ENCODE measurements at places on chromosomes 3 and 15.
A peak's percentile ranks its signal among the peaks of the same experiment; 100 is the strongest.

- H3K27me3 ChIP-seq = no peaks in the 10 kb centered on the region
- H3K4me3 ChIP-seq = no peak overlapping the region
- H3K27ac ChIP-seq = no peak overlapping the region
- H3K4me1 ChIP-seq = no peaks in the 10 kb centered on the region
These were observed 72.4 kb upstream of the BBX start for GRCh38 chr3:107450254-107450893.

- no peak overlapping the region for H3K27ac ChIP-seq
- H3K4me3 ChIP-seq = no peak overlapping the region
- no peaks in the 10 kb centered on the region for H3K36me3 ChIP-seq
- H3K4me1 ChIP-seq = peaks cover 22% of the 10 kb centered on the region
- no peak for DNase-seq
These were observed 29.1 kb upstream of the SUCLG2 start for GRCh38 chr3:67683522-67683921.

DNA sequence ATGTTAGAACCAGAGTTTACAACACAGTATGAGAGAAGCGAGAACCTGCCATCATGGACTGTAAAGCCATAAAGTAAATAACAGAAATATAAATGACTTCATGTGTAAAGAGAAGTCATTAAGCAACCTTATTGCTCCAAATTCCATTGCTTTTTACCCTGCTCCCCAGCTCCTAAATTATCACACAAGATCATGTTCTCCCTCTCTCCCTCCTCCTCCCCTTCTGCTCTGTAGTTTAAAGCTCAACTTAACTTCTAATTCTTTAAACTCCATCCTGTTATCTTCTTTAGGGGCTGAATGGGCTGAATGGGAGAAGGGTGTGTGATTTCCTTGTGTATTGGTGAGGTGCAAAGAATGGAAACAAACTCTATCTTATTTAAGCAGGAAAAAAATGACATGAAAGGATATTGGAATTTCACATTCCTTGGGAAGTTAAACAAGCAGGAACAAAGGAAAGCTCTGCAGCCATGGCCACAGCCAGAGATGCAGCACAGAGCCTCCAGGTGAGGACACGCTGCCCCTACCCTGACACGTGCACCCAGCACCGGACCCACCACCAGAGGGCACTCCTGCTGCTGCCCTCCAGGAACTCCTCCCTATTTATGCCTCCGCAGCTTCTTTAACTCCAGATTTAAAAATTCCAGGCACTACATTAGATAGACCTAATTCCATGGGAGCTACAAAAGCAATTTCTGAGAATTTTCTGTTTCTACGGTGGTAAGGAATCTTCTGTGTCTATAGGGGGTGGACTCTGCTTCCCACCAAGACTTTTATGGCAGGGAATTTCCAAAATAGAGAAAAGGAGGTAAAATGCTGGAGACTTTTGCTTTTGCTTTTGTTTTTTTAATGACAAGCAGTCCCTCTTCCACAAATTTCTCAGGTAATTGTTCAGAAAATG is 76.9 kb upstream of the ABI3BP start:
- no peak overlapping the region for H3K4me3 ChIP-seq
- H3K27ac ChIP-seq = no peak overlapping the region
- peaks cover 4% of the 10 kb centered on the region for H3K4me1 ChIP-seq

GRCh38 chr3:136805795-136806194 is 13.1 kb upstream of the SLC35G2 start:
- no peak for DNase-seq
- H3K27ac ChIP-seq = no peak overlapping the region
- no peak overlapping the region for H3K4me3 ChIP-seq
- no peaks in the 10 kb centered on the region for H3K27me3 ChIP-seq
- no peaks in the 10 kb centered on the region for H3K36me3 ChIP-seq
- no peaks in the 10 kb centered on the region for H3K4me1 ChIP-seq

DNA sequence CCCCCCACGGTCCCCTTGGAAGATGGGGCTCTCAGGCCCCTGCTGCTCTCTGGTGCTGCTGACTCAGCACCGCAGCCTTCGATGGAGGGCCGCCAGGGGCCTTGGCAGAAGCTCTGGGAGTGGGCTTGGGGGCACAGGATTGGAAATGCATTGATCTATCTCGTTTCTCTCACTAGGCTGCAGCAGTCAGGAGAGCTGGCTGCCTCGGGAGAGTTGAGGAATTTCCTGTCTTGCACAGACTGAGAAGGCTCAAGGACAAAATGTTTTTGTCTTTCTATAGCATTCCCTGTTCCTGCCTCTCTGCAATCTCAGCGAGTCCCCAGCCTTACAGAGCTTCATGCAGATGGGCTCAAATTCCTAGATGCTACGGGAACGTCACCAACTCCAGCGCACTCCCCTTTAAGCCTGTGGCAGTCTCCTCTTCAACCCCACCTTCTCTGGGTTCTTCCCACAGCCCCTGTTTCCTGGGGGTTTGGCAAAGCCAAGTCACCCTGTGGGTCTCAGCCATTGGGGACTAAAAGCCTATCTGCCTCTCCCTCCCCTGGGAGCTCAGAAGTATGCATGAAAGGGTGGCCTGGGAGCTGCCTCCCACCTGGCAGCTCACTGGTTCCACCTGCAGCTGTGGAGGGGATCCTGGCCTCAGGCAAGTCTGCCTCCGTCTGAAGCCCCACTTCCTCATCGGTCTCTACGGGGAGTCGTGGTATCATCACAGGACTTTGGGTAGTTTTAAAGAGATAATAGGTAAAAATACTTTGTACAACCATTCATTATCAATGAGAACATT is 127.4 kb upstream of the HACD2 start:
- H3K36me3 ChIP-seq = no peaks in the 10 kb centered on the region
- H3K4me1 ChIP-seq = no peaks in the 10 kb centered on the region
- no peak overlapping the region for H3K4me3 ChIP-seq
- no peaks in the 10 kb centered on the region for H3K27me3 ChIP-seq
- DNase-seq = no peak

DNA sequence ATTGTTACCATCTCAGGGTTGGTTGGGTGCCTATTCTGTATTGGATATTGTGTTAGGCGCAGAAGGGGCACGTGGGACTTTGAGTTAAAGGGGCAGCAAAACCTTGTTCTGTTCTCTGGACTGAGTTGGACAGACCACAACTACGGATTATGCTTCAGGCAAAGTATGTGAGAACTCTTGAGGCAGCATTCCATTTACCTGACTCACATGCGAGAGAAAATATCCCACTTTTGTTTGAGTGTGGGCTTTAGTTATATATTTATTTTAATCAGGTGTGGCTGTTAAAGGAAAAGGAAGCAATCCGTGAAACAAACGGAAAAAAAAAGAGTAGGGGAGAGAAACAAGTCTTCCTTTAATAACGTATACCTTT is 627 bp upstream of the PLS1 start:
- peak overlapping the region; percentile 82 for H3K4me3 ChIP-seq
- no peaks in the 10 kb centered on the region for H3K36me3 ChIP-seq
- DNase-seq = no peak
- H3K27ac ChIP-seq = peak overlapping the region; percentile 67

- no peaks in the 10 kb centered on the region for H3K27me3 ChIP-seq
- no peak for DNase-seq
- peaks cover 18% of the 10 kb centered on the region for H3K4me1 ChIP-seq
- peak overlapping the region; percentile 64 for H3K27ac ChIP-seq
- H3K4me3 ChIP-seq = no peak overlapping the region
These were observed 8.3 kb downstream of the STARD5 start for GRCh38 chr15:81315452-81316175.

DNA sequence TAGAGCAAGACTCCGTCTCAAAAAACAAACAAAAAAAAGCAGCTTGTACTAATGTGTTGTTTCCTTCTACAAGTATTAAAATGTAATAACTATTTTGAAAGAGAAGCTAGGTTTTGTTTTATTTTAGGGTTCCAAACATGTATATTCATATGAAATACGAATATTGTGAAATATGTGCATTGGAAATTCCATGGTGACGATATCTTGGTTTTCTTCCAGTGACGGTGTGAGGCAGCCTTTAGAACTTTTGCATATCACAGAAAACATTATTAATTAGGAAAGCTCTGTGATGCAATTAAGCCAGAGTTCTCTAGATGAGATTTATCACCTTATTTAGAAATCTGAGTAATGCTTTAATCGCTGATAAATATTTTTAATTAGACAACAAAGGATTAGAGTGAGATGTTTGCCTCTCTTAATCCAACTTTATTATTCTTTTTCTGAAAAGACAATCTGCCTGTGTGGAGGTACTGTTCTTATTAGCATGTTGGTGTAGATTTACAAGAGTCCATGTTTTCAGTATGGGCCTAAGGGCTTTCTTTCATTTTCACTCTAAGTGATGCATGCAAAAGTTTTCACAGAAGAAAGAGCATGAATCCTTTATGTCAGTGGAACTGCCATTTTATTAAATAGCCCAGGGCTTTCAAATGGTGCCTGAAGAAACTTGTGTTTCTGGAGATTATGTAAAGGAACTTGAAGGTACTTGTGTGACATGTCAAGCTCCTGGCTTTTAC is 37.7 kb upstream of the SAMMSON start:
- no peak for DNase-seq
- no peaks in the 10 kb centered on the region for H3K27me3 ChIP-seq
- no peaks in the 10 kb centered on the region for H3K36me3 ChIP-seq
- H3K4me1 ChIP-seq = no peaks in the 10 kb centered on the region
- no peak overlapping the region for H3K4me3 ChIP-seq

- H3K36me3 ChIP-seq = no peaks in the 10 kb centered on the region
- no peak for DNase-seq
These were observed 35.1 kb downstream of the SLC25A26 start for GRCh38 chr3:66255865-66256264.

DNA sequence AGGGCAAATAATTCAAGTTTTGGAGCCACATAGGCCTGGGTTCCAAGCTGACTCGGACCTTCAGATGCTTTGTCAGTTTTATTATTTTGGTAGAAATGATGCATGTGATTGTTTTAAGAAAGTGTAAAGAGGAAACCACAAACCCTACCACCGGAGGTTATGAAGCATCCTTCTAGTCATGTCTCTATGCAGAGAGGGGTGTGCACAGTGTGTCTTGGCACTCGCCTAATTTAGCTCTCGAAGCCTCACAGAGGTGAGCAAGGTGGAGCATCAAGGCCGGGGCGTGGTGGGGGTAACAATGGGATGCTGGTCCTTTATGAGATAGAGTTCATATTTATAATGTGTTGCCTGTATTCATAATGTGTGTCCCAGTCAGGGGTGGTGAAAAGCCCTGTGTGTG is 63.7 kb upstream of the SMAD6 start:
- no peak for DNase-seq
- no peaks in the 10 kb centered on the region for H3K4me1 ChIP-seq
- no peaks in the 10 kb centered on the region for H3K27me3 ChIP-seq
- H3K4me3 ChIP-seq = no peak overlapping the region

- no peak overlapping the region for H3K27ac ChIP-seq
- no peak overlapping the region for H3K4me3 ChIP-seq
- no peaks in the 10 kb centered on the region for H3K36me3 ChIP-seq
- DNase-seq = no peak
- H3K27me3 ChIP-seq = no peaks in the 10 kb centered on the region
These were observed 269.4 kb downstream of the UACA start for GRCh38 chr15:70493787-70494516.

- H3K4me1 ChIP-seq = no peaks in the 10 kb centered on the region
- no peak overlapping the region for H3K27ac ChIP-seq
- no peak for DNase-seq
- H3K27me3 ChIP-seq = no peaks in the 10 kb centered on the region
- H3K4me3 ChIP-seq = no peak overlapping the region
These were observed 140.7 kb upstream of the TMC3 start for GRCh38 chr15:81514725-81515124.

DNA sequence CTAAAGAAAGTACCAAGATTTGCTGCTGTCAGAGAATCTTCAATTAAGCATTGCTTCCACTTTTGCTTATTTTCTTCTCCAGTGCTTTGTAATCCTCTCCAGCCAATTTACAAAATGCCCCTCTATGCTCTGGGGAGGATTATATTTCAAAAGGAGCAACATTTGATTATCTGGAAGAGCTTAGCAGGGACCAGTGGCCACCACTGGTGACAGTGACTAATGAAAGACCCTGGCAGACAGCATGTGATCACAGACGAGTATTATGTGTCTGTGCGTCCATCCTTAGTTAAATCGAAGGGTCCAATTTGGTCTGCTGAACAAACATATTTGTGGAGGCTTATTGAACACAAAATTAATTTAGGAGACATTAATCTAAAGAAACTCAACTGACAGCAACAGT is 152.6 kb downstream of the ZNF621 start:
- no peak overlapping the region for H3K4me3 ChIP-seq
- no peaks in the 10 kb centered on the region for H3K4me1 ChIP-seq

- peaks cover 29% of the 10 kb centered on the region for H3K4me1 ChIP-seq
- H3K36me3 ChIP-seq = no peaks in the 10 kb centered on the region
- no peak for DNase-seq
- no peaks in the 10 kb centered on the region for H3K27me3 ChIP-seq
- peak overlapping the region; percentile 91 for H3K27ac ChIP-seq
These were observed 1.2 kb upstream of the UBP1 start for GRCh38 chr3:33441225-33441976.

DNA sequence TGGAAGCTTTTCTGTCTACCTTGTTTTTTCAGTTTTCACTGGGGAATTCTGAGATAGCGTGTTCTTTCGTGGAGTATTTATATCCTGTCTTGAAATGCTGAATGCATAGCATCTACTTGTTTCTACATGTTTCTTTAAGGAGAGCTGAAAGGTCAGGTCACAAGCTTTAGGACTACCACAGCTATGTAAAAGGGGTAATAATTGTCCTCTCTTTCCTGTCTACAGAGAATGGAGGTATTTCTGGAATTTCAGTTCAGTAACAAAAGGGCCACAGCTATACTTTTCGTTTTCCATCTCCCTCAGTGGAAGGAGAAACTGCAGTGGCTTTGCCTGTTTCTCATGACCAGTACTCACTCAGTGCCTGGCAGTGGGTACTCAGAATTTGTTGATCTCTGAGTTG is 4.7 kb downstream of the INAFM2 start:
- H3K27me3 ChIP-seq = no peaks in the 10 kb centered on the region
- peaks cover 11% of the 10 kb centered on the region for H3K4me1 ChIP-seq
- H3K27ac ChIP-seq = no peak overlapping the region
- H3K4me3 ChIP-seq = no peak overlapping the region

- no peaks in the 10 kb centered on the region for H3K36me3 ChIP-seq
- H3K4me3 ChIP-seq = no peak overlapping the region
- no peak for DNase-seq
- H3K27me3 ChIP-seq = no peaks in the 10 kb centered on the region
These were observed 509.1 kb downstream of the TUSC7 start for GRCh38 chr3:117218641-117219048.

- no peaks in the 10 kb centered on the region for H3K36me3 ChIP-seq
- H3K27me3 ChIP-seq = no peaks in the 10 kb centered on the region
- no peak overlapping the region for H3K27ac ChIP-seq
These were observed 70.2 kb downstream of the FMN1 start for GRCh38 chr15:33124279-33124678.

- DNase-seq = no peak
- H3K4me1 ChIP-seq = no peaks in the 10 kb centered on the region
- H3K27ac ChIP-seq = no peak overlapping the region
- H3K27me3 ChIP-seq = no peaks in the 10 kb centered on the region
These were observed 410.5 kb upstream of the CADM2 start for GRCh38 chr3:84547971-84548970.

- no peaks in the 10 kb centered on the region for H3K4me1 ChIP-seq
- DNase-seq = no peak
These were observed 243.6 kb upstream of the MDFIC2 start for GRCh38 chr3:70556056-70556455.
